ENCODE measurements at places on chromosomes 13 and 19.
A peak's percentile ranks its signal among the peaks of the same experiment; 100 is the strongest.

DNA sequence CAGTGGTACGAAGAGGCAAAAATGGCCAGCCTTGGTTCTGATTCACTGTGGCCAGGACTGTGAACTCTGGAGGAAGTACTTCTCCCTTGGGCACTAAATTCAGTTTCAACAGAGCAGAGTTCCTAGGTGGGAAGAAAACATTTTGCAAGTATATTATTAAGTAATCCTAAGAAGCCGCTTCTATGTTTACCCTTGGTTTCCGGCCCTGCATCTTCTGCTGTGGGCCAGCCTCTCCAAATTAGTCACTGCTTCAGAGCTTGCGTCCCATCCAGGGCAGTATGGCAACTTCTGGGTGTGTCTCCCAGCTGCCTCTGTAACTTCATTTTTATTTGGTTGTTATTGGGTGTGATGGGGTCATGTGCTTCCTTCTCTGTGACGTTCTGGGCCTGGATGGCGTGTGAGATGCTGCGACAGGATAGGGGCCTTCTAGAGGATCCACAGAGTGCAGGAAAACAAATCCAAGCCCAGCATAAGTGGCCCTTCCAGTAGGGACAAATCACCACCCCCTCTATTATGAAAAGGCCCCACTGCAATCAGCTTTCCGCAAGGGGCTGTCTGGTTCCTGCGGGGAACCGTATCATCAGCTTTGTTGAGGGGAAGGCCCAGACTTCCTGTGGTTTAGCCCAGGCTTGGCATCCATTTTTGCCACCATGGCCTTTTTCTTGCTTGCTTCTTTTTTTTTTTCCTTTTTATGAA is 55.1 kb upstream of the C1QTNF9 start:
- no peak for DNase-seq

DNA sequence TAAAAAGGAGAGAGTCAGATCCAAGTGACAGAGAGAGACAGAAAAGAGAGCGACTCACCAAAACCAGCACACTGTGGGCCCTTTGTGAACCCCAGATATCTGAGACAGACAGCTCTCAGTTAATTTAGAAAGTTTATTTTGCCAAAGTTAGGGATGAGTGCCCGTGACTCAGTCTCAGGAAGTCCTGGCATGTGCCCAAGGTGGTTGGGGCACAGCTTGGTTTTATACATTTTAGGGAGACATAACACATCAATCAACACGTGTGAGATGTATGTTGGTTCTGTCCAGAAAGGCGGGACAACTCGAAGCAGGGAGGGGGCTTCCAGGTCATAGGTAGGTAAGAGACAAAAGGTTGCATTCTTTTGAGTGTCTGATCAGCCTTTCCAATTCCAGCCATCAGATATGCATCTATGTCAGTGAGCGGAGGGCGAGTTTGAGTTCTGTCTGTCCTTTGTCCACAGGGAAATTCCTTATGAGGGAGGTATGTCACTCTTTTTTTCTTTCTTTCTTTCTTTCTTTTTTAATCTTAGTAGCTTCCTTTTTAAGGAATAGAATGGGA is 37.2 kb upstream of the ATP11A start:
- no peak for DNase-seq

GRCh38 chr13:73334445-73334844 is 275.6 kb downstream of the KLF5 start:
- no peak for DNase-seq

DNA sequence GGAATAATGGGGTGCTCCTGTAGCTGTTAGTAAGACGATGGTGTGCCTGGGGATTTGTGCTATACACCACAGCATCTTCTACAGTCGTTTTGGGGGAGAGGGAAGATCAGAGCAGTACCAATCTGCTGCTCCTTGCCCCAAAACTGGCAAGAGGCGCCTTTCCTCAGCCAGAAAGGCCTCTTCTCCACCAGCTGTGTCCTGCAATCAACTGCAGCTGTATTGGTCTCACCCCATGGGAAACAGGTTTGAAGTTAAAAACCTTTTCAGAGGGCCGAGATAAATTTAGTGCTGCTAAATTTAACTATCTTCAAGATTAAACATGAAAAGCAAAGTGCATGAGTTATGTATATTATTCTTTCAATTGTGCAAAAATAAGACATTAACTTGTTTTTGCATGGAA is 1.2 kb upstream of the RNASEH2B start:
- DNase-seq = no peak

DNA sequence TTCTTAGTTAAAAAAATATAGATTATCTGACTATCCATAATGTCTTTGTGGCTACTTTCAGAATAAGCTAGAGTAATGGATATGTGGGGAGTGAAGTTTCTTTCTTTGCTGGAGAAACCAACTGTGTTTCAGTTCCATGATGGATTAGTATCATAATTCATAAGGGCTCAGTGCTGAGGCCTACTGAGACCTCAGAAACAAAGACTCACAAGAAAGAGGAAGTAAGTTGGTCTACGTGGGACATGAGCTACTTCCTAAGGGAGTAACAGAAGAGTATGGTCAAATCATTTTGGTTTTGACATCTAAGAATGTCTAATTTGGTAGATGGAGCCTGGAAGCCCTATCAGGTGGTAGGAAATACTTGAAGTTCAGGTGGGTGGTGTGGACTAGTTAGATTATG is 99.0 kb upstream of the HTR2A start:
- DNase-seq = no peak

- DNase-seq = peak; percentile 58
These were observed 4.2 kb upstream of the DAND5 start for GRCh38 chr19:12965017-12965811.

DNA sequence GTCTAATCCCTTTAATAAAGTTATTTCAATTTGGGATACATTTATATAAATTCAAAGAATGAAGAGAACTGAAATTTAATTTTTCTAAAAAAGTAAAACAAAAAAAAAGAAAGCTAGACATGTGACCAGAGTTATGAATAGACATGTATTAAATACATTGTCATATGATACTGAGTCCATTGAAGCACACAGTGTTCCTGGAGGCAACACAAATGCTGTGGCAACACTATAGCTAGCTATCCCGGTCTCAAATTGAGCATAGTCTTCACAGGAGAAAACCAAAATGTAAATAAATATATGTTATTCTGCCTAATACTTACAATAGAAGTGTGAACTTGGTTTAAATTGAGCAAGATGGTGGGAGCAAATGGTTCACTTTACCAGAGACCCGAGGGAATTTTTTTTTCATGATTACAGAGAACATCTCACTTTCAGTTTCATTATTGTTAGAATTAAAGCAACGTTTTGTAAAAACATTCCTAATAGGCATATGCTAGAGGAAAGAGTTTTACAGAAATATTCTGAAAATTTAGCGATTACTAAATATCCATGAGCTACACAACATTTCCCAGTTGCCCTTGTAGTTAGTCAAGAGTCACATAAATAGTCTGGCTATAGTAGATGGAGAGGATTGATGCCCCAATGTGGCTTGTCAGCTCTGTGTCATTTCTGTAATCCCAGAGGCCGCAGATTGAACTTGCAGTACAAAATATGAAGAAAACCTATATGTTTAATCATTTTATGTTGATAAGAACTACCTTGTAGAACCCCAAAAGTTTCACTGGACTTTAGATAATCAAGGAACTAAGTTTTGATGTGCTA is 775.7 kb upstream of the SPRY2 start:
- DNase-seq = no peak

GRCh38 chr13:54185101-54185500 is 1156.5 kb downstream of the OLFM4 start:
- DNase-seq = no peak

- DNase-seq = no peak
These were observed 19.3 kb downstream of the RNASEH2B start for GRCh38 chr13:50928659-50929462.

- DNase-seq = no peak
These were observed 9.3 kb upstream of the CPAMD8 start for GRCh38 chr19:17035842-17036424.

DNA sequence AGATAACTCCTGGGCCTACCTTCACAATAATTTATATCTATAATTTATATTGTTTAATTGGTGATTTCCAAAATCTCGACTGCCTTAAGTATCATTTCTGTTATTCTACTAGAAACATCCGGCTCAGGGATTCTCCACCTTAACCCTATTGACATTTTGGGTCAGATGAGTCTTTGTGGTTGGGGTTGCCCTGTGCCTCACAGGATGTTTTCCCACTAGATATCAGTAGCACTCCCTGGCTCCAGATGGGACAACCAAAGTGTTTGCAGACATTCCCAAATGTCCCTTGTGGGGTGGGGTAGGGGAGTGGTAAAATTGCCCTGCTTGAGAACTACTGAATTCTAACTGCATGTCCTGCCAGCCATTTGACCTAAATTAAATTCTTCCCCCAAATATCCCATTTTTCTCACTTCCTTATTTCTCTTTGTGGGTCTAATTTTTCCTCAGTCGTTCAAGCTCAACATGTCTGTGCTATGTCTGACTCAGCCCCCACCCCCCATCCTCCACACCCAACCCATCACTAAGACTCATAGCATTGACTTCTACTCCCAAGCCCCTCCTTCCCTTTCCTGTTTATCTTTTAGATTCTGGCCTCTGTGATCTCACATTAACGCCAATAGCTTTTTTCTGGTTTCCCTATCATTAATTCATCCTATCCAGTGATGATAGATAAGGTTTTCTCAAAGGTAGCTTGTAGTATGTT is 545.1 kb downstream of the EFNB2 start:
- no peak for DNase-seq

GRCh38 chr19:49915271-49915670 is 13.7 kb upstream of the ATF5 start:
- DNase-seq = no peak

- no peak for DNase-seq
These were observed 204.7 kb downstream of the FGF14 start for GRCh38 chr13:102197193-102197592.

- DNase-seq = peak; percentile 21
These were observed 953 bp downstream of the DZIP1 start for GRCh38 chr13:95643571-95643935.

GRCh38 chr19:51628153-51628939 is 1.9 kb downstream of the SIGLEC5 start:
- no peak for DNase-seq

DNA sequence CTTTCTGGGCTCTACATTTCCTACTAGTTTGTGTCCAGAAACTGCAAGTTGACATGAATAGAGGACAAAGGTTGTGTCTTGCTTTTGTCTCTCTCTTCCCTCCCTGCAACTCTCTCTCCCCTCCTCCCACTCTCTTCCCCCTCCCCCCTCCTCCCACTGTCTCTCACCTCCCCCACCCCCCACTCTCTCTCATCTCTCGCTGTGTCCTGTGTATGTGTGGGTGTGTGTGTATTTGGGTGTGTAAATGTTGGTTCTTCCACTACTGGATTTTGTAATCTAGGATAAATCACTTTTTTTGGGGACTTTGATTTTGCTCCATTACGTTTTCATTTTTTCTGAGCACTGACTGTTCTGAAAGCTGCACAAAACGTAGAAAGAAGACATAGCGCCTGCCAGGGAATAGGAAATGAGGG is 48.4 kb downstream of the AKAP11 start:
- DNase-seq = no peak

DNA sequence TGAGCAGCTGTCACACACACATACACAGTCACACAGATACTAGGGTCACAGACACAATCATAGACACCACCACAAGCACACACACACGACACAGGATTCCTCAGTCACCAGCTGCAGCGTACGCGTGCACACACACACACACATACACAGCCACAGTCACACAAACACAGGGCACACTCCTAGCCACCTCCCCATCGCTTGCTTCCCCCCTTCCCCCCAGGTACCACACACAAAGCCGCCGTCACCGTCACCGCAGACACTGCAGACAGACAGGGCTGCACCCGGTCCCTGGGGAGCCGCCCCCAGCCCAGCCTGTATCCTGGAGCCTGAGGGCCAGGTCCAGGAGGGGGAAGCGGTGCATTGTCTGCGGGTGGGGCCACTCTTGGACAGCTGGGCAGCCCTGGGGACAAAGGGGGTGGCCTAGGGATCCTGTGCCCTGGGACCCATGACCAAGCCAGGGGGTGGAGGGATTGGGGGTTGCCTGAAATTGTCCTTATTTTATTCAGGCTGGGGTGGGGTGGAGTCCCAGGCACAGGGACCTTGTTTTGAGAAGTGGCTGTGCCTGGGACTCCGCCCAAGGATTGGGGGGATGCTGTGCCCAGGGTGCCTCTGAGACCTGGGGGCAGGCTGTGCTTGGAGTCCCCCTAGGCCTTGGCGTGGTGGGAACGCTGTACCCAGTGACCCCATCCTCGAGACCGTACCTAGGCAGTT is 957 bp downstream of the NUMBL start:
- no peak for DNase-seq

GRCh38 chr13:99228737-99229691 is 28.4 kb downstream of the UBAC2 start:
- DNase-seq = no peak

GRCh38 chr19:18594824-18595373 is 6.3 kb downstream of the REX1BD start:
- DNase-seq = no peak

DNA sequence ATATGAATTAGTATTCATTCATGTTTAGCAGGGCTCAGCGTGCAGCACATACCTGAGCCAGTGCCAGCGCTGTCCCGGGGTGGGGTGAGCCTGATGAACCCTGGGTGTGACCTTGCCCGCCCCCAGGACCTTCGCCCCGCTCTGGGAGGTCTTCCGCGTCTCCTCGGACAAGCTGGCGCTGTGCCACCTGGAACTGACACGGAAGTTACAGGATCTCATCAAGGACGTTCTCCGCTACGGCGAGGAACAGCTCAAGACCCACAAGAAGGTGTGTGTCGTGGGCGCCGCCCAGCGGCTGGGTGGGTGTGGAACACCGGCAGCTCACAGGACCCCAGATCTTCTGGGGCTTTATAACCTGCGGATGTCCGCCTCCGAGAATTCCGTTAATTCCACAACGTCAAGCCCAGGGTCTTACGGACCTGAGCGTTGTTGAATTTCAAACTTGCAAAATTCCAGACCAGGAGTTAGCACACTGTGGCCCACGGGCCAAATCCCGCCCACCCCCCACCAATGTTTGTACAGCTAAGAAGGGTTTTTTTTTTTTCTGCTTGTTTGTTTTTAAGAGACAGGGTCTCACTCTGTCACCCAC is 15.4 kb downstream of the FCHO1 start:
- DNase-seq = peak; percentile 76

DNA sequence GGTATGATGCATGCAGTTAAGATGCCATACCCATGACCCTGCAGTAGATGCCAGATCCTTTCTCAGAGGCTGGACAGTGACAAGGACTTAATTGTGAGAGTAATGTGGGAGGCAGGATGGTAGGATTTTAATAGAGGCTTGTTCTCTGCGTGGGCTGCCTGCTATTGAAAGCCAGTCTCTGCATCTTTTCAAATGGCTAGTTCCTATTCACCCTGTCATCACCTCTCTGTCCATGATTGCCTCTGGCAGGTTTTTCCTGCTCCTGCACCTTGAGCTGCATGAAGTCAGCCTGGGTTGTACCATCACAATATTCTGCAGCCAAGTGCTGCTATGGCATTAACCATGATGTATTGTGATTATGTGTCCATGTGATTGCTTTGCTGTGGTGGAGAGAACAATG is 440.5 kb downstream of the ITGBL1 start:
- DNase-seq = no peak
